ENCODE measurements at places on chromosomes 2 and 18.

- no peak for DNase-seq
These were observed 41.6 kb downstream of the LRRC30 start for GRCh38 chr18:7272311-7273049.

GRCh38 chr2:108396845-108397244, 19.1 kb downstream of the SULT1C4 start:
- DNase-seq, result no peak

DNA sequence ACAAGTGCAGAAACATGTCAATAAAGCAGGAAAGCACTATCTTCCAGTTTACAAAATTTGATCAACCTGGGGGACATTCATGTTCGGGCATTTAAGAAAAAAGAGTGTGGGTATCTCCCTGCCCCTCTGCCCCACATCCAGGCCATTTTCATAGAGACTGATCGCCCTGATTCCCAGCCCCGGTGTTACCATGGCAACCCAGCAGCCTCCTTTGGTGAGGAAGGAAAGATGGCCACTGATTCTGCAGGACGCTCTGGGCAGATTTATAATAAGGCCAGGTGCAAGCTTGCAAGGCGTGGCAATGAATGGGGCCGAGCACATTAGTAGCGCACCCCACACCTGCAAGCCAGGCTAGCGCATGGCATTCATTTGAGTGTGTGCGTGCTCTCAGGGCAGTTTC, 36.7 kb upstream of the ARL4C start:
- no peak for DNase-seq

DNA sequence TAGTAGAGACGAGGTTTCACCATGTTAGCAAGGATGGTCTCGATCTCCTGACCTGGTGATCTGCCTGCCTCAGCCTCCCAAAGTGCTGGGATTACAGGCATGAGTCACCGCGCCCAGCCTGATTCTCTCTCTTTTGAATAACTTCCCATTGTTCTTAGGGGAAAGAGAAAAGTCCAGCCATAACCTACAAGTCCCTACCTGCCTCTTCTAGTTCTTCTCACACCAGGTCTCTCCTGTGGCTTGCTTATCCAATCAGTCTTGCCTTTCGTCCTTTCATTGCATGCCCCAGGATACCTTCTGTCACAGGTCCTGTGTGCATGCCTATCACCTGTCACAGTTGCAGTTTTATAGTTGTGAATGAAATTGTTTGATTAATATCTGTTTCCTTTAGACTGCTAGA, 148.1 kb downstream of the SLC4A3 start:
- DNase-seq, result no peak

DNA sequence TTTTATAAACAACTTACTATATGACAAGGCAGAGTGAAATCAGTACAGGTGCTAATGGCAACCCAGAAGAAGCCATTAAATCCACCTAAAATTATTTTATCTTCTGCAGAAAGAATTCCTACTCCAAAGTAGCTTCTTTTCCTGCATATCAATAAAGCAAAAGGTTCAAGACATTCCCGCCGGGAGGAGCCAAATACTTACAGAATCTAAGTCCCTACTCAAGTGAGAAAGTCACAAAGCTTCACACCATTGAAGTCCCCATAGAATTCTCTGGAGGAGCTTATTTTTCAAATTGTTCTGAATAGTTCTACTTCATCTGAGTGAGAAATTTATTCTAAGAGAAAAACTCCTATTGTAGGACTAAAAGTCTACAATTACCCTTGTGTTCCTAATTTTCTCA, 233.7 kb upstream of the HNRNPA3 start:
- DNase-seq, result no peak

GRCh38 chr2:196555726-196556125, 83.8 kb upstream of the CCDC150 start:
- DNase-seq, result no peak

DNA sequence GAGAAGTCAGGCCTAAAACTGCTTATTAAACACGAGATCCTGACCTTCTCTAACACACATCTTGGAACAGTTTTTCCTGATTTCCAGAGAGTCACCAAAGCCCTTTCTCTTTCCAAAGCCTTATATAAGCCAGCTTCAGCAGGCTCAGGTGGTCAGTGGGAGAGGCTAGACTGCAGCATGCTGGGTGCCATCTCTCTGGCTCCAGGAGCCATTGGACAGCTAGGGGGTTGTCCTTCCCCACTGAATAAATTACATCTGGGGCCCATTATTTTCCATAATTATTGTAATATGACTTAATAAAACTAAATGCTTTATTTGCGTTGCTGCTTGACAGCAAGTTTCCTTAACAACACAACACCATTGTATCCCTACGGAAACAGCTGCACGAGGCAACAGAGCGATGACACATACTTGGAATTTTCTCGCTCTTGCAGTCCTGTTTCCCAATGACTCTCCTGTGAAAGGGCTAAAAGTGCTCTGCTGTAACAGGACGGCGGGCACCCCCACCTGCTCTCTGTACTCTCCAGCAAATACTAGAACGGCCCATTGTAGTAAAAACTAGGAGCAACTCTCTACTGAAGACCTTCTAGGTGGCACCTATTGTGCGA, 160.6 kb downstream of the RNF144A start:
- no peak for DNase-seq

DNA sequence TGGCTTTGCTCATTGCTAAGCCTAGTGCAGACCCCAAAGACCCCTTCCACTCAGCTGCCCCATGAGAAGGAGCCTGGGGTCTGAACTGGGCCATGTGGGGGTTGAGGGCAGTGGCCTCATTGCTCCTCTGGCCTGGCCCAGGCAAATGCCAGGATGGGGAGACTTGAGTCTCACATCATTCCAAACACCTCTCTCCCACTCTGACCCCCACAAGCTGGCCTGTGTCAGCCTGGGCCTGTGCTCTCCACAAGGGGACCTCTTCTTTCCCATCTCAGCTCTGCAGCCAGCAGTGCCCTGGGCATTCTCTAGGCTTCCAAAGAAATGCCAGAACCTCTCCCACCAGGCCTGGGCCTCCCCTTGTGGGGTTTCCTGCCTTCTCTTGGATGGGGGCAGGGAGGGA, 45.8 kb upstream of the OTOF start:
- DNase-seq, result no peak

Measured in NCI-H2081 treated with DMSO at 0.1 percent for 48 hours (cell line).